ENCODE measurements at places on chromosomes 11 and 22.

- no peak for DNase-seq
Observed at GRCh38 chr11:86201371-86201884, 43.1 kb upstream of the EED start.

DNA sequence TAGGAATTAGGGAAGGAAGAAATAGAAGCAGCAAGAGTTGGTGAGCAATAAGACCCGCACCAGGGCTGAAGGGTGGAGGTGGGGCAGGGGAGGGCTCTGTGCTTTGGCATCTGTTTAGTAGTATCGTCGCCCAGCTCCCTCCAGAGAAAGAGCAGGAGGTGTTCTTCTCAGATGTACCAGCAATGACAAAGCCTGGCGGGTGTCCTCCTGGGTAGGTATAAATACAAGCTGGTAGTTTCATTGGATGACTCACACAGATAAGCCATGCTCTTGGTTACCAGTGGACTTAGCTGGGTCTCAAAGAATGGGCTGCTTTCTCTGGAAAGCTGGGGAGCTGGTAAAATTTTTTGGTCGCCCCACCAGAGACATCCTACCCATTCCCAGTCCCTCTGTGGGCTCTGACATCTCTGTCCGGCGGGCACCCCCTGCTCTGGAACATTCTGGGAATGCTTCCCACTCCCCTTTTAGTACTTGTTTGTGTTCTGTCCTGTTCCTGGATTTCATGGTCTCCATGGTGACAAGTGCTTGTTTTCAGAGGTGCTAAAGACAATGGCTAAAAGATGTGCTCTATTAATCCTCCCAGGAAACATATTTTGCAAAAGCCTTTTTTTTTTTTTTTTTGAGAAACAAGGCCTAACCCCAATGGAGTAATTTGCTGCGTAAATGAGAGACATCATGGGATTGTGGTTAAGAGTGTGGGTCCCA, 15.4 kb upstream of the TUBA8 start:
- DNase-seq: no peak

GRCh38 chr22:45422237-45422983, 8.9 kb downstream of the RIBC2 start:
- no peak for DNase-seq

GRCh38 chr11:16786131-16786530, 47.7 kb downstream of the C11orf58 start:
- no peak for DNase-seq

DNA sequence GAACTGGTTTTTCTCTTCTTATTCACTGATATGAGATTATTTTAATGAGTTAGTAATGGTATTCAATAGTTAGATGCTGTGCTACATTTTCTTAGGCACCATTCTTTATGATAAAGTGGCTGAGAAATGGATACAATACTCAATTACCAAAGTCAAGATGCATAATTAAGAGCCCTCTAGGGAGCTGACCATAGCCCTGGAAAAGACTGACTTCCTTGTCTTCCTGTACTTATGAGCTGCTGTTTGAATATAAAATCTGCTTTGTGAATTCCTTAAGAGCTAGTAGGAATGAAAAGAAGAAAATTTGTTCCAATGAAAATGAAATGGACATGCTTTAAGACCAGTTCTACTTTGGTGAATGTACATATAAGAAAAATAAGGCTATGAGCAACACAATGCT, 452.3 kb downstream of the KCNA4 start:
- no peak for DNase-seq
